Stimulated activated CD4-positive, alpha-beta T cell treated with anti-CD3 and anti-CD28 coated beads, TNF-alpha, amount 100 ng/mL, for 4 hours (primary cell): ENCODE measurements at places on chromosomes 5 and 9.

DNA sequence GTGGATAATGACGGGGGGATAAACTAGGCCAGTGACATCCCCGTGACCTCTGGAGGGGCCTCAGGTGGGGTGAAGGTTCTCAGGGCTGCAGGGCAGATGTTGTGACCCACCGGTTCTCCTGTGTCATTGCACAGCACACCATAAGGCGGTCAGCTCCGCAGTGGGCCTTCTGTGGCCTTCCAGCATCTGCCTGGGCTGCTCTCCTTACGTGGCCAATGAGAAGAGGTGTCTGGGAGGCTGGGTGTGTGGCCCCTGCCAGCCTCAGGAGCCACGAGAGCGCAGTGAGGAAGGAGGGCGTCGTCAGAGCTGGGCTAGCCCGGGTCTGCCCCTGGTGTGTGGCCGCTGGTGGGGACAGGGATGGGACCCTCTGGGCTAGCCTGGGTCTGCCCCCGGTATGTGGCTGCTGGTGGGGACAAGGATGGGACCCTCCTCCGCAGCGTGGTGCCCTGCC, 48.7 kb downstream of the COL5A1 start:
- DNase-seq: no peak

GRCh38 chr9:129626625-129627284, 792 bp downstream of the NTMT1 start:
- DNase-seq: no peak

DNA sequence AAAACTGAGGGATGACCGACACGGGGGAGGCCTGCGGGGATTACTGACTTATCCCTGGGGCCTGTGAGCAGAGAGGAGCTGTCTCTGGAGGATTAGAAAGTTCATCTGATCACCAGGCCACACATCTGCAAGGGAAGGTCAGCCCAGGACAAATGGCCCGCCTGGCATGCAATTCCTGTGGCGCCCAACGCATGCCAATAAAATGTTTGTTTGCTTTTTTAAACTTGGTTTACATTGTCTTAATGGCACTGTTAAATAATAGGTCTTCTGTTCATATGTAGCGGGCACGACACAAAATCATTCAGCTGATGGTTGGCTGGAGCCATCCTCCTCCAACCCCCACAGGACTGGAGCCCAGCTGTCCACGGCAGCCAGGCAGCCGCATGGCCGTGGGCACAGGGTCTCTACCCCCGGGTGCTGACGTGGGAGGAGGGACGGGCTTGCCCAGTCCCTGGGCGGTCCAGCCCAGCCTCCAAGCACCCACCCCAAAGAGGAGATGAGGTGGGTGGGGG, 41.0 kb upstream of the SLC12A7 start:
- DNase-seq: no peak

GRCh38 chr9:93091453-93092081, 4.5 kb upstream of the CARD19 start:
- DNase-seq: no peak

GRCh38 chr5:1974081-1974480, 91.4 kb upstream of the IRX4 start:
- no peak for DNase-seq

- DNase-seq: no peak
These were observed 8.6 kb downstream of the ITK start for GRCh38 chr5:157189223-157189622.

DNA sequence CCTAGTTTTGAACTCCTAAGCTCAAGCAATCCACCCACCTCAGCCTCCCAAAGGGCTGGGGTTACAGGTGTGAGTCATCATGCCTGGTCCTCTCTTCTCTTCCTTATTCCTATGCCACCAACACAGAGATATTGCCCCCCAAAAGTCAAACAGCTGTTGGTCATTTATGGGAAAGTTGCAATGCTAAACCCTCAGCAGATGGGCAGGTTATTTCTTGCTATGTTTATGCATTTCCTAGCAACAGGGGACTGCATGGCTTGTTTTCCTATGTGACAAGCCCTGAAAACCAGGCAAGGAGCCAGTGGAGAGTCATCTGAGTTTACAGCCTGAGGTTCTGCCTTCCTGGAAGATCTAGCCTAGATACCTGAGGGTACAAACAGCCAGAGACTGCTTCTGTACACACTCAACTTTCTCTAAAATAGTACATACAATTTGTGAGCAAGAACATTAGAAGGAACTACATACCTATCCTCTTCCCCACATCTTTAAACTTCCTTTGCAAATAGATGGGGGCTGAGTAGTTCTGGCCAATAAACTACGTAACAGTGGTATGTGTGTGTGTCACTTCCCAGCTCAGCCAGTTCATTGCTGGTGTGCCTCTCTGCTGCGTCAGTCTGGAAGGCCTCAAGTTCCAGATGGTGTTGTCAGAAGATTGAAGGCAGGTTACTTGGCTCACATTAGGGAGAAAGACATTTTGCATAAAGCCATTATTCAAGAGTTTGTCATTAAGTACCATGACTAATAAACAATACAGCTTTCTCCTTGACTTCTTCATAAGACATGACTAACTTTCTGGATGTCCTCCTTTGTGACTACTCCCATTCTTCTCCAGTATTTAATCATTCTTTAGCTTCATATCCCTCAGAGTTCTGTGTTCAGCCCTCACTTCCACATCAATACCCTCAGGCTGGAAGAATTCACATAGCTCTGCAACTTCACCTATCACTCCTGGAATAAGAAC, 65.3 kb downstream of the CSNK1A1 start:
- DNase-seq: no peak

DNA sequence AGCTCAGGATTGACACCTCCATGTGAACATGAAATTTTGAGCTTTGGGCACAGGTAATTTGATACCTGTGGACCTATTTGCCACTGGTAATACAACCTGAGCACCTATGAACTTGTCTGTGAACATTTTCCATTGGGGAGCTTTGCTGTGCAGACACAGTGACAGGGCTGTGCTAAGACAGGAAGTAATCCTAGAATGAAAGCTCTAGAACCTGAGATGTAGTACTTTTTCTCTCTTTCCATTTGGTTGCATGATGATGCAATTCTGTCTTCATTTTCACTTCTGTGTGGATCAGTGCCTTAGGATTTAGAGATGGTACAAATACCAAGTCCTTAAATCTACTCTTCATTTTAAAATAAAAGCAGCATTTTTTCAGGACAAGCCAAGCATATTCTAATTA, 216.9 kb downstream of the NR3C1 start:
- no peak for DNase-seq

DNA sequence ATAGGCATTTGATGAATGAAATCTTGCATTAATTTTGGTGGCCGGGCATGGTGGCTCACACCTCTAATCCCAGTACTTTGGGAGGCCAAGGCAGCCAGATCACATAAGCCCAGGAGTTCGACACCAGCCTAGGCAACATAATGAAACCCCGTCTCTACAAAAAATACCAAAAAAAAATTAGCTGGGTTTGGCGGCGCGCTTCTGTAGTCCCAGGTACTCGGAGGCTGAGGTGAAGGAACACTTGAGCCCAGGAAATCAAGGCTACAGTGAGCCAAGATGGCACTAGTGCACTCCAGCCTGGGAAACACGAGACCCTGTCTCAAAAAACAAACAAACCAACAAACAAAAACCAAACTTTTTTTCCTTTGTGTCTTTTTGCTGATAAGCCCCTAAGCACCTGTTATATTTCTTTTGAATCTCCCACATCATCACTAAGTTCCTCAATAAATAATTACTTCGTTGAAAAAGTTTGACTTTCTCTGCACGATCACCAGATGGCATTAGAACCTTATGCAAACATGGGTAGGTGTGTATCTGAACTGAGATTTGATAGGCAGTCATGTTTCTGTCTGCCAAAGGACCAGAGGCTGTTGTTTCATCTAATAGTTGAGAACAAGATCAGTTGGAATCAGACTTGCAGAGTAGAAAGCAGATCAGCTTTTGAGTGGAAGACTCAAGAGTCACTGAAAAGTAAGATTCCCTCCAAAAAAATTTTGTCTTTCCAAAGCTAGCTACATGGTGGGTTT, 5.5 kb upstream of the MATR3 start:
- no peak for DNase-seq

- DNase-seq: no peak
These were observed 239.6 kb downstream of the KDM4C start for GRCh38 chr9:6997330-6997729.

DNA sequence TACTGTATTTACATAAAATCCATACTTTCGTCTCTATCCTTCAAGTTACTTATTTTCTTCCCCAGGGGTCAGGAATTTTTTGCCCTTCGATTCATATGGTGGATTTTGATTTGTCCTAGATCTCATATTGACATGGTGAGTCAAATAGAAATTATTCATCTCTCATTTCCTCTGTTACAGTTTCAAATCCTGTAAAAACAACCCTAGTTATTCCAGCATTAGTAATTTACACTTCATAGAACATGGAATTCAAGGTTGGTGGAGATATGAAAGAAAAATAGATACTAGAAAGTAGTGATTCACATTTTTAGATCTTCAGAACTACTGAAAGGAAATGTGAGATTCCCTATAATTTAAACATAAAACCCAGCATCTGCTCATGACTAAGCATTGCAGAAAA, 1331.0 kb upstream of the CDH9 start:
- DNase-seq: no peak

DNA sequence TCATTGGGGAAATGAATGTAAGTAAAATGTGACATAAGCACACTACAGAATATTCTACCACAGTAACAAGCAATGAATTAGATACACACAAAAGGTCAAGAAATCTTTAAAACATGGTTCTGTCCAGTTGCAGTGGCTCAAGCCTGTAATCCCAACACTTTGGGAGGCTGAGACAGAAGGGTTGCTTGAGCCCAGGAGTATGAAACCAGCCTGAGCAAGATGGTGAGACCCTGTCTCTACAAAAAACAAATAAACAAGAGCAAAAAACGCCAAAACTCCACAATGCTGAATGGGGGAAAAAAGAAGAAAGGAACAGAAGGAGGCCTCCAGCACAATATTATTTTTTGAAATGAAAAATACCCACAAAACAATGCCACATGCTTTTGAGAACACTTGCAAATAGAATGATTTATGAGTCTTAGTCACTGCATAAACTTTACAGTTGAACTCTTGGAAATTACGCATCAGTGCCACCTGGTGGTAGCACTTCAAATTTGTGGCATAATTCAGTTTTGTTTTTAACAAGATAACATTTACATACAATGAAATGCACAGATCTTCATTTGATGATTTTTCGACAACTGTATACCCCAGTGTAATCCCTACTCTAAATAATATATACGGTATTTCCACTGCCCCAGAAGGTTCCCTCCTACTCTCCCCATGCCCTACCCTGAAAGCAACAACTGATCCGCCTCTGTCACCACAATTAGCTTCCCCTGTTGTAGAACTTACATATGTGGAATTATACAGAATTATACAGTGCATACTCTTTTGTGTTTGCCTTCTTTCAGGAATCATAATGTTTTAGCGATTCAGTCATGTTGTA, 14.4 kb upstream of the SPINK4 start:
- DNase-seq: peak; percentile 56

DNA sequence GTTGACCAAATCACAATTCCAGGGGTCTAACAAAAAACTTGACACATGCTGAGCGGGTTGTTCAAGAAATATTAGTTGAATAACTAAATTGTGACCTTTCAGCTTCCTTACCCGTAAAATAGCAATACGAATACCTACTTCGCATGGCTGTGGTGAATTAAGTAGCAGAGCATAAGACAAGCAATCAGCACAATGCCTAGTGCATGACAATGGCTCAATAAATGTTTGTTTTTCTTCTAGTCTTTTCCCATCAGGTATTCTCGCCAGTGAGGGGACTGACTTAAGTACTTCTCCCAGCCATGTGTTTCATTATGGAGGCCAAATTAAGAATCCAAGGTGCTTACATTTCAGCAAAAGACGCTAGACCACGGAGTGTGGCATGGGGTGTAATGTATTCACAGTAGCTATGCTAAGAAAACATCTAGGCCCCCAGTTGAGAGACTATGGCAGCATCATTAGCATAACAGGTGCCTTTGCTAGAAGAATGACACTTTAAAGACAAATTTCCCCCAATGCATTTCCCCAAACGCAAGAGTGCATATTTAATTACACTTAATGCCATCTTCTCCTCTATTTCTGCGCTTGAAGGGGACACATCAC, 145.9 kb downstream of the ASTN2 start:
- no peak for DNase-seq

DNA sequence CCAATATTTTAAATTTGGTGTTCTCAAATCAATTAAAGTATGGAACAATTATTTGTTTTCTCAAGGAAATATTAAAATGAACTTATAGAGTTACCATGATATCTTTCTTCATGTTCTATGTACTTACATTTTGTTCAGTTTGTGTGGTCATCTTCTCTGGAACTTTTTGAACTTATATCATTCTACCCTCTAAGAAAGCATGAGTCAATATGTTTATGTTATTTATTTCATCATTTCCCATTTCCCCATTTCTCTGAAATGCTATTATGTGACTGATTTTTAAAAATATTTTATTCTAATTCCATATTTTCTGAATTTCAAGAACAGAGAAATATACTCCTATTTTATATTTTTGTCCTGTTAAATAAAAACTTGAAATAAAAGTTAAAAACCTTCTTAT, 123.5 kb upstream of the ACOT12 start:
- no peak for DNase-seq

DNA sequence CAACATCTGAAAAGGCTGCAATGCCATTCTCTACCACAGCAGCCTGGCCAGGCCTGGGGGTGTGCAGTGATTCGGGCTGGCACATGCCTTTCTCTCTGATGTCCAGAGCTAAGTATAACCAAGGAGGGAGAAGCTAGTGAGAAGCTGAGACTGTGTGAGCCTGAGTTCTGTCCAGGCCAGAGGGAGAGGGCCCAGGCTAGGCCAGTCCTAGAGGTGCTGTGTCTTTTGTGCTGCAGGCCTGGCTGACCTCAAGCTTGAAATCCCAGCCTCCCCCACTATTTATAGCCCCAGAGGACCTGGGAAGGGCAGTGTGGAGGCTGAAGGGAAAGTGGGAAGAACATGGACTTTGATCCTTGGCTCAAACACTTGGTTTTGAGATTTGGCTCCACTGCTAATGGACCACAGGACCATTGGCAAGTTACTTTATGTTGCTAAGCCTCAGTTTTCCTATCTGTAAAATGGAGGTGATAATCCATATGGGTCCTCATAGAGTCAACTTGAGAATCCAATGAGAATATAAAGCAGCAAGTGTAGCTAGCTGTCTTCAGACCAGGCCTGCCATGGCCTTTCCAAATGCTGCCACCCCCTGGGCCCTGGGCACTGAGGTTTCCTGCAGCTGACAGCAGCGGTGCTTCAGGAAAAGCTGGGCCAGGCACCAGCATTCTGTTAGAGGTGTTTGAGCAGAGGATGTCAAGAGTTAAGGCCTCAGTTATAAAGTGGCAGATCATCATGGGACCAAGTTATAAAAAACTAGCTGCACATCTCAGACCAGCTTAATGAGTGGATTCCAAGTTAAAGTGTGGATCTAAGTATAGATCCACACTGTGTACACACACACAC, 21.1 kb downstream of the BNIP1 start:
- DNase-seq: no peak

GRCh38 chr9:103041961-103042360, 46.8 kb downstream of the CYLC2 start:
- no peak for DNase-seq

GRCh38 chr9:129876815-129877214, 41.6 kb downstream of the USP20 start:
- no peak for DNase-seq

- DNase-seq: no peak
These were observed 428 bp downstream of the C5orf52 start for GRCh38 chr5:157671592-157672330.

GRCh38 chr9:119726035-119726434, 356.8 kb upstream of the BRINP1 start:
- DNase-seq: no peak

- no peak for DNase-seq
These were observed 253.7 kb downstream of the ICE1 start for GRCh38 chr5:5676218-5676617.
